Dermis microvascular lymphatic vessel endothelial cell (primary cell): ENCODE measurements at places on chromosomes 5 and 9. TPM values are rescaled to one million over a fixed set of nuclear protein-coding genes. Genes with fewer than 3 reads are reported as not detected.

DNA sequence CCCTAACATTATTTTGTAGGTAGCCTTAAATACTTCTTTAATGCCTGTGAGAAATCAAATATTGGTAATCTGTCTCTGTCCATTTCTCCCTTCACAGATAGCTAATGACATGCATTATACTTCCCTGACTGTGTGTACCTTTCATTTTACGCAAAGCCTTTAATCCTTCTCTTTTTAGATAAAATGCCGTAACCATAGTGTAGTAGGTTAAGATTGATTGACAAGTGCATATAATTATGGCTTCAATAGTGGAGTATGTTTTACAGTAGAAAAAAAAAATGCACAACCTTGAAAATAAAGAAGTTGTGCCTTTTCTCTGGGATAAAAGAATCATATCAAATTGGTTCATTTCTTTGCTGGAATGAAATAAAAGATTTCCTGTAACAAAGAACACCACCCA is 559.6 kb upstream of the GRAMD2B start:
- DNase-seq, result no peak

Gene OLFML2A
- 1.9 and 2.3 TPM in 2 replicates for total RNA-seq

GRCh38 chr9:137032858-137033257 is 970 bp upstream of the FUT7 start:
- DNase-seq, result no peak

GRCh38 chr5:40436535-40437237 is 243.0 kb upstream of the PTGER4 start:
- no peak for DNase-seq

Gene FOXD4L4
- 0.13 TPM in 1 of 2 replicates, not detected in the other for total RNA-seq

- DNase-seq, result no peak
These were observed 51.2 kb downstream of the MRPS27 start for GRCh38 chr5:72268753-72269410.
